Foreskin keratinocyte (primary cell): ENCODE measurements at places on chromosomes 11 and 22. TPM values are rescaled to one million over a fixed set of nuclear protein-coding genes. Genes with fewer than 3 reads are reported as not detected.

The FAM111B gene
- total RNA-seq = 24.6 and 24.8 TPM in 2 replicates

The OR8K1 gene
- total RNA-seq = not detected in 2 replicates

The IL18 gene
- 52.6 and 58.4 TPM in 2 replicates for total RNA-seq

The WT1 gene
- total RNA-seq = 0.35 TPM in 1 of 2 replicates, not detected in the other

The OR52A1 gene
- not detected in 2 replicates for total RNA-seq

The RAC2 gene
- 75.9 and 77.0 TPM in 2 replicates for total RNA-seq

The UCP3 gene
- 0.21 and 0.48 TPM in 2 replicates for total RNA-seq

The ILK gene
- 143 and 151 TPM in 2 replicates for total RNA-seq

The VSIG10L2 gene
- total RNA-seq = not detected in 2 replicates

The NXPE2 gene
- not detected in 2 replicates for total RNA-seq
